ENCODE measurements at places on chromosomes 7 and 10.

DNA sequence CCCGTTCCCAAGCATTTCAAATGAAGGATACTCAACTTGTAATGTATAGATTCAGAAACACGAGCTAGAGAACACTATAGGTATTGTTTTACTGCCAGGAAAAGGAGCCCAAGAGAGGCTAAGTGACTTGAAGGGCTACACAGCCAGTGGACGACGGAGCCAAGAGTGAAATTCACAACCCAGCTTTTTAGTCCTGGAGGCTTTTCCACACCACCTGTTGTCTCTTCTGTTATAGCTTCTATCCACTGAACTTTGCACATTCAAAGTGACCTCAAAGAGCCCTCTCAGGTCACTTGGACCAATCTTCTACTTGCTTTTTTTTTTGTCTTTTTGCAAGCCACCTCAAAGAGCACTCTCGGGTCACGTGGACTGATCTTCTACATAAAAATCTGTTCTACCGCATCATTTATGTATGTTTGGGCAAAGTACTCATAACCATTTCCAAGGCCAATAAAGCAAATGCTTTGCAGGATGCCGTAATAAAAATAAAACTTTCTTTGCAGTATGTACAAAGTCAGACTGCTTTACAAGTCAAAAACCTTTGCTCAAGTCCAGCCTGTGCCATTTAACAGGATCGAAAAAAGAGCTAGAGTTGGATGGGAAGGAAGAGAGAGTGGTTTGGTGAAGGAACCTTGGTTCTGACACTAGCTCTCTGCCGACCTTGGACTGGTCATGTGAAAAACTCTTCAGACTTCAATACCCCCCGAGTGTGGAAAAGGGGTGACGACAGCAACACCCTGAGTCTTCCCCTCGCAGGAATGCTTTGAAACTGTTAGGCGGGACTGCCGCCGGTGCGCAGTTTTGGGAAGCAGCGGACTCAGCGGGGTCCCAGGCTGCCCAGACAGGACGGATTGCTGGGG is 821 bp downstream of the SLC35B4 start:
- DNase-seq = no peak

DNA sequence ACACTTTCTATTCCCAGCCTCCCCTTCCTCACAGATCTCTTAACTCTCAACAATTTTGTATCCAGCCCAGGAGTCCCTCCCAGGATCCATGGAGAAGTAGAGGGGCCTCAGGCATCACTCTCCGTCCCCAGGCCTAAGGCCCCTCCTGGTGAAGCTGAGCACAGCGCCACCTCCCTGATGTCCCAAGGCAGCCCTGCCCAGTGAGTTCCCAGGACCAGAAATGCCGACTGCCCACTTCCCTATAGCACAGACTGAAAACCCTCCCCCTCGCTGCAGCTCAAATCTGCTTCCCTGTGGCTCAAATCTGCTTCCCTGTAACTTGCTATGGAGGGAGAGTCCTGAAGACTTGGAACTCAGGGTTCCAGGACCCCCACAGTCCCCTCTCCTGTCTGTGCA is 35.6 kb downstream of the YKT6 start:
- no peak for DNase-seq

DNA sequence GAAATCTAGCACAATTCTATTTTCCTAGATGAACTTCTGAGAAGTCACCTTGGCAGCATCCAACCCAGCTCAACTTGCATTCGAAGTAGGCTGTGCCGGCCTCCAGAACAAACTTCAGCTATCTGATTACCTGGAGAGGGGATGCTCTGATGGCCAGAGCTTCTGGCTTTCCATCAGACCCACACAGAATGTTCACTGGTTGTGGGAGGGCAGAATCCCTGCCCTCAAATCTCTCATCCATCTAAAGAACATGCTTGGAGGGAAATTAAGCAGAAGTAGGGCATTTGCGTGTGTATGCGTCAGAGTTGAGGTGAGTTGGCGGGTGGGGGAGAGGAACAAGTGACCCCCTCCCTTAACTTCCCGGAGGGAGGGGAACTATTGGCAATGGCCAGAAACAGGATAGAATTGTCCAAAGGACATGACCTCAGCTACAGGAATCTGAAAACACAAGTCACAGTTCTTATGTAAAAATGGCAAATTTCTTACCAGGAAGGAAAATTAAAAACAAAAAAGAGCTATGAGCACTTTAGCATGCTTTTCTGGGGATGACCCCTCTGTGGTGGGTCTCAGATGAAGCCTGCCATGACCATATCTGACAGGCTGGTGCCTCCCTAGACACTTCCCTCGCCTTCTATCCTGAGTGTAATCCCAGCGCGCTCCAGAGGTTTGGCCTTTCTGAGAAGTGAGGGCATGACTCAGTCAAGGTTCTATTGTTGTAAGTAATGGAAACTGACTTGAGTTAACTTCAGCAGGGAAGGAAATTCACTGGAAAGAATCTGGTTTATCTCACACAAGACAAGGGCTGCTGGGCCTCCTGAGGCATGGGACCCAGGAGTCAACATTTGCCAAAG is 278.8 kb downstream of the RPS24 start:
- no peak for DNase-seq

DNA sequence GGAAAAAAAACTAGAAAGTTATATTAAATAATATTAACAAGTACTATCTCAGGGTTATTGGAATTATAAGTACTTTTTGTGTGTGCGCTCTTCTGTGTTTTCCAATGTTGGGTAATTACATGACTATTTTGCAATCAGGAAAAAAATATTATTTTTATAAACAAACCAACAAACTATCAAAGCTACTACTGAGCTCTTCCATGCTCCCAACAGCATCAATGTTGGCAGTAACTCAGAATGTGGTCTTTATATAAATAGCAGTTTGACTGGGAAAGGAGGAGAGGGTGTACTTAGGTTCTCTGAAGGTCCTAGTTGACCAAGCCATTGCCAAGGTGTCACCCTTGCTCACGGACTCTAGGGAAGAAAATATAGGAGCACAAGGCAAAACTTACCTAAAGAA is 15.0 kb downstream of the MTERF1 start:
- no peak for DNase-seq

DNA sequence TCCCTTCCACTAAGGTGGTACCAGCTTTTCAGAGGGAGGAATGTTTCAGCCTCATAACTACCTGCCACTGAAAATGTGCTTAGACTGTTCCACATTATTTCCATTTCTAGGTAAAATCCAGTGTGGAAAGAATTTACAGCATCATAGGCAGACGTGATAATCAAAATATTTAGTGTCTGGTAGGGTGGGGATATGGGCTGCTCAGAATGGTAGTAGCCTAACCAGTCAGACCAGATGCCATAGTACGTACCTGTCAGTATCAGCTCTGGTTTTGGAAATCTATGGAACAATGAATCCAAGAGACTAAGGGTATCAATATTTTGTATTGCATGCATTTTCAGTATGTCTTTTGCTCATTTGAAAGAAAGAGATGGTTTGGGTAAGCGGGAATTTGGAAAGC is 76.8 kb upstream of the APBB1IP start:
- no peak for DNase-seq

GRCh38 chr10:3805791-3806461 is 20.9 kb upstream of the KLF6 start:
- no peak for DNase-seq

- no peak for DNase-seq
Observed at GRCh38 chr7:85669225-85669624, 482.4 kb upstream of the SEMA3D start.

DNA sequence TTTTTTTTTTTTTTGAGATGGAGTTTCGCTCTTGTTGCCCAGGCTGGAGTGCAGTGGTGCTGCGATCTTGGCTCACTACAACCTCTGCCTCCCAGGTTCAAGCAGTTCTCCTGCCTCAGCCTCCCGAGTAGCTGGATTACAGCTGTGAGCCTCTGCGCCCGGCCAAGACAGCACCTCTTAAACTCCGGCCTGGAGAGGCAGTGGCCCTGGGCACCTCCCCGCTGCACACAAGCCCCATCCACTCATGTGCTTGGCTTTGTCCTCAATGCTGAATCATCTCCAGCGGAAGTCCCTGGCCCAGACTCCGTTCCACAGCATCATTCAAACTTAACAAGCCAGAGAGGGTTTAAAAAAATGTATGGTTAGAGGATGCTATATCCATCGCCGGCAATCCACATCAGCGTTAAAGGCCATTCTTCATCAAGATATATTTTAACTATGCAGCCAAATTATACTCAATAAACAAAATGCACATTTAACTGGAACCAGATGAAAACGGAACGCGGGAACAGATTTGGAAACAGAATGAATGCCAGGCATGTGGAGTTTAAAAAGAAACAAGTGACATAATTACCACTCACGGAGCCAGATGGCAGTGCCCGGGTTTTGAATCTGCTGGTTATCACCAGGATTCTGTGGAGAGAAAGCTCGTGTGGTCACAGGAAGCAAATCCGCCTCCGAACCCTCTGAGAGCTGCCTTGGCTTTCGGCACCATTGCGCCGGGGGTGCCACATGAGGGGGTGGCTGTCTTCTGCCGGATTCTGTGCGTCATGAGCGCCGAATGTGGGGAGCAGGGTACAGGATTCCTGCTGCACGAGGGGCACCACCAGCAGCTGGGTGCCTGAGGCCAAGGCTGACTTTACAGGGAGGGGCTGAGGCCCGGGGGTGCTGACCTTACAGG is 45.6 kb upstream of the CFAP46 start:
- no peak for DNase-seq

DNA sequence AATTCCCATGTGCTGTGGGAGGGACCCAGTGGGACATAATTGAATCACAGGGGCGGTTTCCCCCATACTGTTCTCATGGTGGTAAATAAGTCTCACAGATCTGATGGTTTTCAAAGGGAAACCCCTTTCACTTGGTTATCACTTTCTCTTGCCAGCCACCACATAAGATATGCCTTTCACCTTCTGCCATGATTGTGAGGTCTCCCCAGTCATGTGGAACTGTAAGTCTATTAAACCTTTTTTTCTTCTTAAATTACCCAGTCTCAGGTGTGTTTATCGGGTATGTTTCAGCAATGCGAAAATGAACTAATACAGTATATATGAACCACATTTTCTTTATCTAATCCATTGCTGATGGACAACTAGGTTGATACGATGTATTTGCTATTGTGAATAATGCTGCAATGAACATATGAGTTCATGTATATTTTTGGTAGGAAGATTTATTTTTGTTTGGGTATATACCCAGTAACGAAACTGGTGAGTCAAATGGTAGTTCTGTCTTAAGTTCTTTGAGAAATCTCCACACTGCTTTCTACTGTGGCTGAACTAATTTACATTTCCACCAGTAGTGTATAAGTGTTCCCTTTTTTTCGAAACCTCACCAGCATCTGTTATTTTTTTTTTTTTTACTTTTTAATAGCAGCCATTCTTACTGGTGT is 70.0 kb upstream of the HGF start:
- no peak for DNase-seq

DNA sequence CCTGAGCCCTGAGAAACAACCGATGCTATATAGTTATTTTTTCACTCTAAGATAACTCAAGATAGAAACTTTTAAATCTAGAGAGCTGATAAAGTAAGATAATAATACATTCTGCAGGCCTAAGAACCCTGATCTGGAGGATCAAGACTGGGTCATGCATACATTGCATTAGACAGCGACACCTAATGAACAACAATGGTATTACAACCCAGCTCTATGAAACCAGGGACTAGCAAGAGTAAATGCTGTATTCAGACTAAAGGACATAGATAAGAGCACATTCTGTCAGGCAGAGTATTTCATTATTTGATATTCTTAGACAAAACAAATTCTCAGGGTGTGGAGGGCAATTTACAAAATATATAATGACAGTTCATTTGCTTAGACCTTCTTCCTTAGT is 148.6 kb downstream of the GRK5 start:
- no peak for DNase-seq

DNA sequence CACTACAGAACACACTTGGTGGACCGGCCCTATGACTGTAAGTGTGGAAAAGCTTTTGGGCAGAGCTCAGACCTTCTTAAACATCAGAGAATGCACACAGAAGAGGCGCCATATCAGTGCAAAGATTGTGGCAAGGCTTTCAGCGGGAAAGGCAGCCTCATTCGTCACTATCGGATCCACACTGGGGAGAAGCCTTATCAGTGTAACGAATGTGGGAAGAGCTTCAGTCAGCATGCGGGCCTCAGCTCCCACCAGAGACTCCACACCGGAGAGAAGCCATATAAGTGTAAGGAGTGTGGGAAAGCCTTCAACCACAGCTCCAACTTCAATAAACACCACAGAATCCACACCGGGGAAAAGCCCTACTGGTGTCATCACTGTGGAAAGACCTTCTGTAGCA is 14.6 kb downstream of the ZSCAN21 start:
- no peak for DNase-seq

DNA sequence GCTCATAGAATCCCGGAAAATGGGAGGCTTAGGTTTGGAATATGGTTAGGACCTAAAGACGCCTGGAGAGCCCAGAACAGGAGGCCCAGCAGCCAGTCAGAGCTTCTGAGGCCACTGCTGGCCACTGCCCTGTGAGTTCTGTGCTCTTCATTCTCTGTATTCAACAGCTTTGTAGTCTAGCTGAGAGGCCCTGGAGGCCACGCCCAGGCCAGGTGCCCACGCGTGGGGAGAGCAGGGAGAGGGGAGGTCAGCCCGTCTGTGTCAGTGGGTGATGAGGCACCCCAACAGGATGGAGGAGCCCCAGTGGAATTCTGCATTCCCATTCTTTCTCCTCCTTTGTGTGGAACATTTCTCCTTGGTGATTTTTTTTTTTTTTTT is 29.1 kb downstream of the IL15RA start:
- DNase-seq = no peak

GRCh38 chr10:124909563-124909962 is 32.4 kb upstream of the ZRANB1 start:
- DNase-seq = no peak

DNA sequence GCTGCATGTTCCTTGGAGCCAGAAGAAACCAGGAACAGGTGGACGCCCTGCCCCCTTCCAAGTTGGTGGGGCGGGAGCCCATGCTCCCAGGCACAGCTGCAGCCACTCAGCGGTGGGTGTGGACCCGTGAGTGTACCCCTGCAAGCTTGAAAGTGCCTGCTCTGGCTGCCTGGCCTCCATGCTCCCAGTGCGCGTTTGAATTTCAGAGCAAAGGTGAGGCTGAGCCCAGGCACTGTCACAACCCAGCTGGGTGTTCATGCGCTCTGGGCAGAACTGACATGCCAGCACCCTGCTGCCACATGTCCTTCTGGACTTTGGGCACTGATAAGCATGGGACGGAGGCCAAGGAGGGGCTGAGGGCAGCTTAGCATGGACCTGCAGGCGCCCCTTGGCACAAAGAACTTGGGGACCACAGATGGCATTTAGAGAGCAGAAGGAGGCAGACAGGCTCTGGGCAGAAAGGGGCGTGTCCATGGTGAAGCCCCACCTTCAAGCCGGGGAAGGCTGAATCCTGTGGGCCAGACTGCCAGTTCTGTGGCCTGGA is 402.0 kb upstream of the NRG3 start:
- no peak for DNase-seq
